Substantia nigra (tissue), 51 donors: ENCODE measurements at places on chromosomes 2 and 18.

- no peak for DNase-seq
Observed at GRCh38 chr18:23114171-23114881, 21.0 kb upstream of the CABLES1 start.

GRCh38 chr2:205218056-205218455, 464.2 kb upstream of the NRP2 start:
- no peak for DNase-seq

- DNase-seq, result no peak
Observed at GRCh38 chr2:241390301-241391206, 34.5 kb downstream of the FARP2 start.

DNA sequence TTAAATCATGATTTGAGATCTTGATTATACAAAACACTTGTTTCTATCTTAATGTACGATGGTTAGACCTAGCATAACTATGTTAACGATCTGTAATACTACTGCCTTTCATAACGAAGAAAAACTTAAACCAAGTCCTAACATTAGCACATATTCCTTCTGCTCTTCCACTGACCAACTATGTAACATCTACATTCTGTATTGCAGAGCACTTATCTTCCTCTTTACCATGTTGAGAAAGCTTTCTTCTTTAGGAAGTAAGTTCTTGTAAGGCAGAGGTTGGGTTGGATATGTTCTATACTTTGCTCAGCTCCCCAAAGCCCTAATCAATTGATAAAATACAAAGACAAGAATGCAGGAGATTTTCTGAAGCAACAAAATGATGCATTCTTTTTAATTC, 7.9 kb upstream of the ZNF407 start:
- DNase-seq, result no peak

- DNase-seq, result peak; percentile 68
Observed at GRCh38 chr18:33577685-33578517, at the start of gene ASXL3. ASXL3 (plus strand) TSS chr18:33578219; CDS start chr18:33578632, 413 bp downstream.

- no peak for DNase-seq
Observed at GRCh38 chr2:197946562-197946961, 142.2 kb downstream of the PLCL1 start.

- no peak for DNase-seq
Observed at GRCh38 chr2:202094426-202094986, 21.5 kb downstream of the KIAA2012 start.

- DNase-seq, result no peak
Observed at GRCh38 chr18:27719680-27720079, 457.2 kb downstream of the CDH2 start.

DNA sequence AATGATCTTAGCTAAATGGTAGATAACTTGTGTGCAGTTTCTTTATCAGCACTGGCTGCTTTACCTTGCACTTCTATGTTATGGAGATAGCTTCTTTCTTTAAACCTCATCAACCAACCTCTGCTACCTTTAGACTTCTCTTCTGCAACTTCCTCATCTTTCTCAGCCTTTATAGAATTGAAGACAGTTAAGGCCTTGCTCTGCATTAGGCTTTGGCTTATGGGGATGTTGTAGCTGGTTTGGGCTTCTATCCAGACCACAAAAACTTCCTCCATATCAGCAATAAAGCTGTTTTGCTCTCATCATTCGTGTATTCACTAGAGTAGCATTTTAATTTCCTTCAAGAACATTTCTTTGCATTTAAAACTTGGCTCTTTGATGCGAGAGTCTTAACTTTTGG, 123.7 kb downstream of the PIK3C3 start:
- no peak for DNase-seq

DNA sequence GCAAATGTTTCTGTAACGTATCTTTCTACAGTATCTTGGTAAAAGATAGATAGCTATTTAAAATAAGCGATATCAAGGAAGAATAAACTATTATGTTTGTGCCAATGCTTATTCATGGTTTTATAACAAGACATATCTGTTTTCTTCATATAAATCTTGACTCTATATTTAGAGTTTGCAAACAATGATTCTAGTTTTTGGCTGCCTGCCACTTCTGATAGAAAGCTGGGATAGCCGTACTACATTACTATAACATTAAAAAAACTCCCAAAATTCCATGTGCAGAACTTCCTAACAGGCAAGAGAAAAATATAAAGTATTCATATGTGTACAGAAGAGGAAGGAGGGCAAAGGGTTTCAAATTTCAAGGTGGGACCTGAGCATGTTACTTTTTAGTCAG, 985.0 kb downstream of the BCL11A start:
- DNase-seq, result no peak

DNA sequence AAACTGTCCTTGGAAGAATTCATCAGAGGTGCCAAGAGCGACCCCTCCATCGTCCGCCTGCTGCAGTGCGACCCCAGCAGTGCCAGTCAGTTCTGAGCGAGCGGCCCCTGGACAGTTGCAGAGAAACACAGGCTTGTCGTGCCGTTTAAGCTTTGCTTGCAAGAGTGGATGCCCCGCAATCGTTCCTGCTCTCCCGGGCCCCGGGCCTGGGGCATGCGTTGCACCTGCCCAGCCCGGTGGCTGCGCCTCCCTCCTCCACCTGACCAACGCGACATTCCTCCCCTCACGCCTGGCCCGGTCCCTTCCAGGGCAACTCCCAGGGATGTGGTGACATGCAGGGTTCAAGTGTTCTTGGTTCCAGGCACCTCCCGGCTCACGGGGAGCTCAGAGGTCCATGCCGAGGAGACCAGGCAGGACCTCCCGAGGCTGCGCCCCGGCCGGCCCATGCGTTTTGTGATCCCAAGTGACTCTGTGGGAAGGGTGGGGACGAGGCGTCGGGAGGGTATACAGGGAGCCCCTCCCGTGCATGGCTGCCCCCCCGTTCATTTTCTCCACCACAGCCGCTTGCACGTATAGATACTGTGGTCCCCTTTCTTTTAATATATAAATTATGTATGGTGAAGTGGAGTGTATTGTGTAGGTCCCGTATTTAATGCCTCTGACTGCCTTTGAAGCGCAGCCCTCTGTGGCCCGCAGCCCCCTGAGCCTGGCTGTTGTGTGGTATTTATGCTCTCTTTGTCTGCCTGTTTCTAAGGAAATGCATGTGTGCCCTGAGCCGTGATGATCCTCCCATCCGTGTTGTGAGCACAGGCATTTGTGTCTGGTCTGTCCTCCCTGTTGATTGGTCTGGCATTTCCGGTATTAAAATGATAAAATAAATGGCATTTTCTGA, 21.2 kb downstream of the ODC1 start:
- no peak for DNase-seq

- no peak for DNase-seq
Observed at GRCh38 chr2:195049372-195050031, 607.5 kb upstream of the SLC39A10 start.

- no peak for DNase-seq
Observed at GRCh38 chr2:37692711-37693110, 21.3 kb upstream of the CDC42EP3 start.

- DNase-seq, result peak; percentile 37
Observed at GRCh38 chr2:62197011-62197924, 1.4 kb downstream of the B3GNT2 start.

GRCh38 chr2:134455426-134455825, 201.6 kb downstream of the MGAT5 start:
- DNase-seq, result no peak

- DNase-seq, result no peak
Observed at GRCh38 chr2:42246562-42246961, 77.4 kb downstream of the EML4 start.

GRCh38 chr2:207766041-207766551, 3.6 kb downstream of the FZD5 start:
- DNase-seq, result no peak

DNA sequence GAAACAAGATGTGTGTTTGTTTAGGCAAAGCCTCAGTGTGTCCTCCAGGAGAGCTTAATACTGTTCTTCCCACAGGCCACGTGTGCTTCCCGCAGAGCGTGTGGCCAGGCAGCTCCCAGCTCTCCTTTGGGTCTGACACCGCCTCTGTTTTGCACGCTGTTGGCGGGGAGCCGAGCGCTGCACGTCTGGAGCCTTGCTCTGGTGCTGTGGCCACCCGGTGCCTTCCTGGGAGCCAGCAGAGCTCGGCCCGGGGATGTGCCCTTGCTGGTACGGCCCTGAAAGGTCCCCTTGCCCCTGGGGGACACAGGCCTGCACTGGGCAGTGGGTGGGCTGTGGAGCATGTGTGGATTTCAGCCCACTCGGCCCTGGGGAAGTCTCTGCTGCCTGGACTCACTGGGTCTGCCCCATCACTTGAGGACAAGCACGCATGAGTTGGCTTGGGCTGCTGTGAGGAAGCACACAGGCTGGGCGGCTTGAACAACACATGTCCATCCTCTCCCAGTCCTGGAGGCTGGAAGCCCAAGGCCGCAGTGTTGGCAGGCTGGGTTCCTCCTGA, 160.7 kb upstream of the HDAC4 start:
- no peak for DNase-seq

DNA sequence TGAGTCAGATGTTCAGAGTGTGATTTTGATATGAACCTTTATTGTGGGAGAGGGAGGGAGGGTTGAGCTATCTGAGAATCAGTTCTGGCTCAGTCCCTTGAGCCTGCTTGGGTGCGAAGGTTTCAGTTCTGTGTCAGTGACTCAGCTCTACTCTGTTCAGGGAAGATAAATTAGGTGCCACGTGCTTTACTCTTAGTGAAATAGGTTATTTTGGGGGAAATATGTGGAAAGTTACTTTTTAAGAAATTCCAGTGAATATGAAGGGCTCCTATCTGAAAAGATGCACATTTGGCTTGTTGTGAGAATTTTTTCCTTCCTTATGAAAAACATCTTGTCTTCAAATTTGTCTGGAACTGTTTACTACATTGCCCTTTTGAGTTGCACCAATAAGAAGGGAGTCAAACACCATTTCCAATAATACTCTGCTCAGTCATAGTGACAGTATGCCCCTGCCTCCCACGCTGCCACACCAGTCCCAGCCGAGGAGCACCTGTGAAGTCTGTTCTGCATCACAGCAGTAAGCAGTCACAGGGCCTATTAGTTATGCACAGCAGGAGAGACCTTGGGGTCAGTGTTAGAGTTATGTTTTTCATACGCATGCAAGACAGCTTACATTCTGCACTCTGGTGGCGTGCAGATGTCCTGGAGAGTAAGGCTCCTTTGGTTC, 32.8 kb upstream of the DNAH7 start:
- DNase-seq, result no peak

GRCh38 chr2:143936538-143936847, 583.4 kb downstream of the ZEB2 start:
- no peak for DNase-seq

DNA sequence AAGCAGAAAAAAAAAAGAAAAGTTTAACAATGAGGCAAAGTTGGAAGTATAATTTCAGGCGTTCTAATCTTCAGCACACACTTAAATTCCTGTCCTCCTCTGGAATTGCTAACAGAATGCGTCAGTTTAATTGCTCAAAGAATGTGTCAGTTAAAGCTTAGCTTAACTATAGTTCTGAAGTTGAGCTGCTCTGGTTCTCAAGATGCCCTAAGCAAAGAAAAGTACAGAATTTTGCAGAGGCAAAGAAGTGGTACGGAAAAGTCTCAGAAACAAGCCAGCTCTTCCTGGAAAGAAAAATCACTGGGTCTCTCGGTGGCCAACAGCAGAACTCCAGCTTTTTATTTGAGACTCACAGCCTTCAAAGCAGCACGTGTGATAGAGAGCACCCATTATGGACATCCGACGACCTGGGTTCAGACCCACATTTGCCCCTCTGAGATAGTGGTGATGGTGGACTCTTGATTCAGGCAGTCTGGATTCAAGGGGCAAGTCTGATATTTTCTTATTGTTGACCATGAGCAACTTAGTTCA, 22.2 kb upstream of the MYO3B start:
- DNase-seq, result no peak

- DNase-seq, result no peak
Observed at GRCh38 chr2:168686452-168687191, 115.8 kb upstream of the NOSTRIN start.

GRCh38 chr2:198385856-198386255, 581.5 kb downstream of the PLCL1 start:
- no peak for DNase-seq

GRCh38 chr2:81194176-81194575, 889.6 kb upstream of the LRRTM1 start:
- no peak for DNase-seq

DNA sequence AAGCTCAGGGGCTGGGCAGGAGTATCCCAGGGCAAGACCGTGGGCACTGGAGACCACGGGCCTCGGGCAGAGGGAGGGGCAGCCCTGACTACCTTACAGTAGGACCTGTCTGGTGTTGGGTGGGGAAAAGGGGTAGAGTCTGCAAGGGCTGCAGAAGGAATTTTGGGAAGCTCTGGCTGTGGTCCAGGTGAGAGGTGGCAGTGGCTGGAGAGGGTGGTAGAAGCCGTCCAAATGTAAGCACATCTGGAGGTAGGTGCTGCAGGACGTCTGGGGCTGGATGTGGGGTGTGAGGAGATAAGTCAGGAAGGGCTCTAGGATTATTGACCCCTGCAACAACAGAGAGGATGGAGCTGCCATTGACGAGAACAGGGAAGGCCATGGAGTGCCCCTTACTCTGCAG, 486.7 kb downstream of the EIPR1 start:
- DNase-seq, result no peak

DNA sequence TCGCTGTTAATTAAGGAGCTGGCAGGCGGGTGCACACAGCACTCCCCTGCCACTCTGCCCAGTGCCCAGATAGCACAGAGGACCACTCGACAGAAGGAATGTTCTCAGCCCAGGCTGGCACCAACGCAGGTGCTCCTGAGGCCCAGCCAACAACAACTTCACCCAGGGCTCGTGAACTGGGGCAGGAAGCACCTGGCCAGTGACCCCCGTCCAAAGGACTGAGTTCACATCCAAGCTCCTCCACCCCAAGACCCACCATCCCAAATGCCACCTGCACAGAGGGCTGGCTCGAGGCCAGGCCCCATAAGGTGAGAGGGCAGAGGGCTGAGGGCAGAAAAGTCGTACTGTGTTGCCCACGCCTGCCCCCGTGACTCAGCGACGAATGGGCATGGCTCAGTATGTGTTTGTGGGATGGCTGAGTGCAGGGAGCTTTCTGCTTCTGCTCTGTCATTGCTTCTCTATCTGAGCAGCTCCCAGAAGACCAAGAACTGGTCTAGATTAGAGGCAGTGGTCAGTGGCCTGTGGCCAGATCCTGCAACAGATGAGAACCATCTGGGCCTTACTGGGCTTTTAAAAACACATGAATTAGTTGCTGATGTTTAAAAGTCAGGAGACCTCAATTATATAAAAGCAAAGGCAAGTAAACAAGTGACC, 68.4 kb downstream of the POLR1A start:
- DNase-seq, result no peak

GRCh38 chr2:48048476-48049171, 142.3 kb upstream of the FBXO11 start:
- no peak for DNase-seq

DNA sequence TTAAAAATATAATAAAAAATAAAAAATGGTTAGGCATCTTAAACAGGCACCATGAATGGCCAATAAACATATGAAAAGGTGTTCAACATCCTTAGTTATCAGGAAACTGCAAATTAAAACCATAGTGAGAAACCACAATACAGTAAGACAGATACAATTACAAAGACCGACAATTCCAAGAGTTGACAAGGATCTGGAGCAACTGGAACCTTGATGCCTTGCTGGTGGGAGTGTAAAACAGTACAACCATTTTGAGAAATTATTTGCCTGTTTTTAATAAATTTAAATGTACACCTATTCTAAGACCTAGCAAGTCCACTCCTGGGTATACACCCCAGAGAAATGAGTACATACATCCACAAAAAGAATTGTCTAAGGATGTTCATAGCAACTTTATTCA, 49.1 kb downstream of the NGEF start:
- no peak for DNase-seq
